Endodermal cell (in vitro differentiated cells): ENCODE measurements at places on chromosomes 5 and 9. TPM values are rescaled to one million over a fixed set of nuclear protein-coding genes. Genes with fewer than 3 reads are reported as not detected.
A peak's percentile ranks its signal among the peaks of the same experiment; 100 is the strongest.

DNA sequence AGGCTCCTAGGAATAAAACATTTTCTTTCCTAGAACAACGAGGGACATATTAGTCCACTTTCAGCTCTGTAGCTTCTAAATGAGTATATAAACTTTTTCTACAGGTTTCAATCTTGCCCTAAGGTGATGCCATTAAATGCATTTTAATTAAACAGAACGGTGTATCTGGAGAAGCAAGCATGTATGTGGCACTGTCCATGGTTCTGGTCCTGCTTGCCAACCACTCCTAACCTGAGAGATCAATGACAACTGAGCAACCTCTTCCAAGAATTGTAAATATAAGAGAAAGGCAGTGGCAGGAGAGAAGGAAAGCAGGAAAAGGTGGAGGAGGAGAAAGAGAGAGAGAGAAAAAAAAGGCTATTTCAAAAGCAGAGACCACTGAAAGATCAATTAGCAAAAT, 95.6 kb upstream of the SPOCK1 start:
- no peak overlapping the region for H3K4me3 ChIP-seq
- peak; percentile 47 for DNase-seq
- H3K4me1 ChIP-seq, result no peaks in the 10 kb centered on the region
- H3K36me3 ChIP-seq, result no peaks in the 10 kb centered on the region
- H3K27ac ChIP-seq, result no peak overlapping the region
- peaks cover 36% of the 10 kb centered on the region for H3K27me3 ChIP-seq

- DNase-seq, result peak; percentile 49
- no peak overlapping the region for H3K27ac ChIP-seq
- H3K36me3 ChIP-seq, result peaks cover 5% of the 10 kb centered on the region
- peak overlapping the region; percentile 47 for H3K4me3 ChIP-seq
- H3K27me3 ChIP-seq, result no peaks in the 10 kb centered on the region
These were observed 111.1 kb downstream of the AGTPBP1 start for GRCh38 chr9:85630676-85631075.

- H3K36me3 ChIP-seq, result no peaks in the 10 kb centered on the region
- no peaks in the 10 kb centered on the region for H3K27me3 ChIP-seq
- no peak overlapping the region for H3K4me3 ChIP-seq
- no peak overlapping the region for H3K27ac ChIP-seq
These were observed 45.5 kb downstream of the GALNT12 start for GRCh38 chr9:98852961-98853360.

DNA sequence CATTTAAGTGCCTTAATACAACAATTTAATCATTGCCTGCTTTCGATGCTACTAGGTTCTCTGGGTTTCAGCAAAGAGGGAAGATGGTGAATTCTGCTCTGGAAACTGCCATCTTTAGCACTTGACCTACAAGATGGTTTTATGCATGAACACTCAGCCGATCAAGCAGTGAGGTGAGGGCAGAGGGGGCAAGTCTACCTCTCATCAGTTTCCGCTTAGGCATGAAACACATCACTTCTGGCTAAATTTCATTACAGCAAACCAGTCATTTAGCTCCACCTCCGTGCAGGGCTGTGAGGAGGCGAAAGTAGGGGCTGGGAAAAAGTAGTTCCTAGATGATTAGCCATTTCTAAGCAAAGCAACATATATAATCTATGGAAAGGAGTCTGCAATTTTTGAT, 1018.0 kb downstream of the CDH18 start:
- no peak overlapping the region for H3K4me3 ChIP-seq
- no peak overlapping the region for H3K27ac ChIP-seq
- no peaks in the 10 kb centered on the region for H3K36me3 ChIP-seq
- H3K27me3 ChIP-seq, result no peaks in the 10 kb centered on the region
- no peaks in the 10 kb centered on the region for H3K4me1 ChIP-seq

GRCh38 chr5:91126888-91127287, 256.2 kb downstream of the ARRDC3 start:
- no peak overlapping the region for H3K4me3 ChIP-seq
- no peak overlapping the region for H3K27ac ChIP-seq
- H3K4me1 ChIP-seq, result no peaks in the 10 kb centered on the region
- H3K36me3 ChIP-seq, result no peaks in the 10 kb centered on the region

- DNase-seq, result no peak
- no peaks in the 10 kb centered on the region for H3K36me3 ChIP-seq
- H3K27ac ChIP-seq, result no peak overlapping the region
- no peaks in the 10 kb centered on the region for H3K27me3 ChIP-seq
These were observed 139.7 kb downstream of the MEF2C start for GRCh38 chr5:88743231-88743834.

DNA sequence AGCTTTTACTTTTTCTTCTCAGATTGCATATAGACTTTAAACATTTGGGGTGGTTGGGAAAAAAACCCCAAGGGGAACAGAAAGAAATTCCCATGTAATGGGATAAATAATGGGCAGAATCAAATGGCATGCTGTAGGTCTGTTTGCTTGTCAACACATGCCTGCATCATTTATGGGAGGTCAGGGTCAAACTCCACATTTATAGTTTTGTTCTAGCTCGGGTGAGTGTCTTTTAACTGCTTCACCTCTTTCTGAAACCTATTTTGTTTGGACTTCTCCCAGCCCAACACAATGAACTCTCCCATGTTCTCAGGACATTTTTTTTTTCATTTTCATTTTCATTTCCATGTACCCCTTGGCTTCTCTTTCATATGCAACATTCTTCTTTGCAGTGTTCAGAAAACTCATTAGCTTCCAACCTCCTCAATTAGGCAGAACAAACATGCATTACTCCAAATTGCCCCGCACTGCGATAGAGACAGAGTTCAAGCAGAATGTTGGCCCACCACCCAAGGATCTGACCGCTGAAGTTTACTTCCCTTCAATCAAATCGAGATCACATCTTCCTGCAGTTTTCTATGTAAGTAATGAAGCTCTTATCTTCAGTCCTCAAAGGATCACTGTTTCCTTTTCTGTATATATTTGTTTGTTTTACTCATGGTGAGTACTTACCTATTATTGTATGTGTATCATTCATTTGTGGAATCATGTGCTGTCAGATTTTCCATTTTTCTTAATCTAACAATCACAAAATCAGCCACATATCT, 354.6 kb downstream of the ZSWIM6 start:
- H3K4me1 ChIP-seq, result no peaks in the 10 kb centered on the region
- no peaks in the 10 kb centered on the region for H3K27me3 ChIP-seq
- no peak for DNase-seq

DNA sequence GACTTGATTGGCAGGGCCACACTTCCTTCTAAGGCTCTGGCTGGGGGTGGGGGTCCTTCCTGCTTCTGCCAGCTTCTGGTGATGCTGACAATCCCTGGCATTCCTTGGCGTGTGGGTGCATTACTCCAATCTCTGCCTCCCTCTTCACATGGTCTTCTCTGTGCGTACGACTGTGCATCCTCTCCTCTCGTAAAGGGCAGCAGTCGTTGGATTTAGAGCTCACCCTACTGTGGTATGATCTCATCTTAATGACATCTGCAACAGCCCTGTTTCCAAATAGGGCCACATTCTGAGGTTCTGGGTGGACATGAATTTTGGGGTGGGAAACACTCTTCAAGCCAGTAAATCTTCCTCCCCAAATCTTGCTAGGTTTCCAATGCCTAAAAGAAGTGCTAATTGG, 36.8 kb downstream of the ROPN1L start:
- H3K27ac ChIP-seq, result no peak overlapping the region
- H3K4me3 ChIP-seq, result no peak overlapping the region
- H3K27me3 ChIP-seq, result no peaks in the 10 kb centered on the region
- no peaks in the 10 kb centered on the region for H3K36me3 ChIP-seq
- no peaks in the 10 kb centered on the region for H3K4me1 ChIP-seq

- no peaks in the 10 kb centered on the region for H3K36me3 ChIP-seq
- H3K27ac ChIP-seq, result no peak overlapping the region
- DNase-seq, result no peak
- H3K4me1 ChIP-seq, result no peaks in the 10 kb centered on the region
- no peak overlapping the region for H3K4me3 ChIP-seq
These were observed 27.8 kb downstream of the PPARGC1B start for GRCh38 chr5:149757956-149758355.

DNA sequence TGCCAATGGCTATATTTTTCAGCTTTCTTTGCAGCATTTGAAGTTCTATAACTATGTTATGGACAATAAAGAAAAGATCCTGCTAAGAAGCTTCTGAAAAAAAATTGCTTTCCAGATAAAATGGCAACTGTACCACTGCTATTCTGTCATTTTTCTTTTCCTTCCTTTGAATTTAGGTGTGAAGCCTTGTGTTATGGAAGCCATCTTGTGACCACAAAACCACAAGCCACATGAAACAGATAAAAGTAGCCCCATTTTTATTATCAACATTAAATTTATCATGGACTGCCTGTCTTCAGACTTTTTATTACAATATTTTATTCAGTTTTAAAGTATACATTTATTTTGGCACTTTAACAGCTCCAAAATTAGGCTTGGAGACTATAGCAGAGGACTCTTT, 289.9 kb upstream of the ACTBL2 start:
- H3K4me1 ChIP-seq, result no peaks in the 10 kb centered on the region
- peaks cover 8% of the 10 kb centered on the region for H3K27me3 ChIP-seq
- no peak for DNase-seq
- no peaks in the 10 kb centered on the region for H3K36me3 ChIP-seq
- H3K27ac ChIP-seq, result no peak overlapping the region

GRCh38 chr5:6682239-6682638, 31.0 kb upstream of the TENT4A start:
- peak; percentile 69 for DNase-seq
- H3K27ac ChIP-seq, result no peak overlapping the region
- H3K4me3 ChIP-seq, result no peak overlapping the region
- no peaks in the 10 kb centered on the region for H3K36me3 ChIP-seq
- H3K27me3 ChIP-seq, result peaks cover 45% of the 10 kb centered on the region

DNA sequence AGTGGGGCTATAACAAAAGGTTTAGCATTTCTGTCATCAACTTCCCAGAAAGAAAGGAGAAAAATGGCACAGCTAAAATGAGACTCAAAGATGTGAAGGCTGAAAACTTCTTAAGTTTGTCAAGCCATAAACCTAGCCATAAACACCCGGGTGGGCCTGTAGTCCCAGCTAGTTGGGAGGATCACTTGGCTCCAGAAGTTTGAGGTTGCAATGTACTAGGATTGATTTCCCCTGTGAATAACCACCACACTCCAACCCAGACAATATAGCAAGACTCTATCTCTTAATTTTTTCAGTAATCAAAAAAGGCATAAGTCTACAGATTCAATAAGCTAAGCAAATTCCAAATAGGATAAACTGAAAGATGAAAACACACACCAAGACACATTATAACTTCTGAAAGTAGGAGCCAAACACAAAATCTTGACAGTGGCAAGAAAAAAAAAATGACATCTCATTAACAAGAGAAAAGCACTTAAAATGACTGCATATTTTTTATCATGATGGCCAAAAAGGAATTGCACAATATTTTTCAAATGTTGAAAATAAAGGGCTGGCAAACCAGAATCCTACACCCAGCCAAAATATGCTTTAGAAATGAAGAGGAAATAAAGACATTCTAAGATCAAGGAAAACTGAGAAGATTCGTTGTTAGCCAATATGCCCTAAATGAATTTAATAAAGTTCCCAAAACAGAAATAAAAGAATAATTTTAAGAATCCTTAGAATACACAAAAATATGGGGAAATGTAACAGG, 308.4 kb downstream of the BRINP1 start:
- no peaks in the 10 kb centered on the region for H3K4me1 ChIP-seq
- no peak for DNase-seq
- H3K27ac ChIP-seq, result no peak overlapping the region
- no peaks in the 10 kb centered on the region for H3K36me3 ChIP-seq
- no peaks in the 10 kb centered on the region for H3K27me3 ChIP-seq

DNA sequence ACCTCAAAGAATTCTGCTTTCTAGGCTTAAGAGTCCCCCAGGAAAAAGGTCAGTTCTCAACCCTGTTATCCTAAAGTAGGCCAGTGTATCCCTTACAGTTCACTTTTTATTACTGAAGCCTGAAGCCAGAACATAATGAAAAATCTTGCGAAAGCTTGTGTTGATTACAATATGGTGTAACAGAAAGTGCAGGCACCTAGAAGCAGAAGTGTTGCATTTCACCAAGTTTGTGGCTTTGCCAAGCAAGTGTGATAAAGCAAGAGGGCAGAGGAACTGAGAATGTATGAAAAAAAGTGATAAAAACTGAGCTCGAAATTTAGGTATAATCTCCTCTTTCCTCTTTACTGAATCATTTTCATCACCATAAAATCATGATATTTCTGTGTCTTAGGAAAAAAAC, 26.2 kb downstream of the AGTPBP1 start:
- no peaks in the 10 kb centered on the region for H3K36me3 ChIP-seq
- H3K4me1 ChIP-seq, result no peaks in the 10 kb centered on the region
- no peaks in the 10 kb centered on the region for H3K27me3 ChIP-seq
- H3K27ac ChIP-seq, result no peak overlapping the region
- DNase-seq, result no peak
- no peak overlapping the region for H3K4me3 ChIP-seq

DNA sequence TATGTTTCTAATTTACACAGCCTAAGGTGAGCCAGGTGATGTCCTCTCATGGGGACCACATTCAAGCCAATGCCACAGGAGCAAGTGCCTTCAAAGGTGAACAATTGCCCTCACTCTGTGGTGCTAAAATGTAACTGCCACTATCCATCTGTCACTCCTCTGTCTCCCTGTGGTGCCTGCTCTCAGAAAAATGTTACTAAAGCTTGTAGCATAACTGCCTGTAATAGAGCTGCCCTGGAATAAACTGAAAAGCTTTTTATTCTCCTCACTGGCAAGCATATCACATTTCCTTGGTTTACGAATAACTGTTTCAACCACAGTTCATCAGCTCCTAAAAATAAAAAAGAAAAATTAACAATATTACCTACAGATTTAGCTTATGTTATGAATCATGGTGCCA, 142.4 kb downstream of the ST8SIA4 start:
- no peaks in the 10 kb centered on the region for H3K4me1 ChIP-seq
- no peaks in the 10 kb centered on the region for H3K27me3 ChIP-seq
- DNase-seq, result no peak
- H3K36me3 ChIP-seq, result no peaks in the 10 kb centered on the region
- H3K4me3 ChIP-seq, result no peak overlapping the region
- H3K27ac ChIP-seq, result no peak overlapping the region

BTNL8 gene
- not detected in 2 replicates for total RNA-seq

NEUROG1 gene
- not detected in 2 replicates for total RNA-seq

CNTNAP3 gene
- 2.6 and 3.6 TPM in 2 replicates for total RNA-seq

ORM2 gene
- 0.80 to 0.84 TPM in 2 of 3 replicates, not detected in the other for total RNA-seq

OR4F3 gene
- total RNA-seq, result not detected in 3 replicates
